ENCODE measurements at places on chromosomes 7 and 10.

DNA sequence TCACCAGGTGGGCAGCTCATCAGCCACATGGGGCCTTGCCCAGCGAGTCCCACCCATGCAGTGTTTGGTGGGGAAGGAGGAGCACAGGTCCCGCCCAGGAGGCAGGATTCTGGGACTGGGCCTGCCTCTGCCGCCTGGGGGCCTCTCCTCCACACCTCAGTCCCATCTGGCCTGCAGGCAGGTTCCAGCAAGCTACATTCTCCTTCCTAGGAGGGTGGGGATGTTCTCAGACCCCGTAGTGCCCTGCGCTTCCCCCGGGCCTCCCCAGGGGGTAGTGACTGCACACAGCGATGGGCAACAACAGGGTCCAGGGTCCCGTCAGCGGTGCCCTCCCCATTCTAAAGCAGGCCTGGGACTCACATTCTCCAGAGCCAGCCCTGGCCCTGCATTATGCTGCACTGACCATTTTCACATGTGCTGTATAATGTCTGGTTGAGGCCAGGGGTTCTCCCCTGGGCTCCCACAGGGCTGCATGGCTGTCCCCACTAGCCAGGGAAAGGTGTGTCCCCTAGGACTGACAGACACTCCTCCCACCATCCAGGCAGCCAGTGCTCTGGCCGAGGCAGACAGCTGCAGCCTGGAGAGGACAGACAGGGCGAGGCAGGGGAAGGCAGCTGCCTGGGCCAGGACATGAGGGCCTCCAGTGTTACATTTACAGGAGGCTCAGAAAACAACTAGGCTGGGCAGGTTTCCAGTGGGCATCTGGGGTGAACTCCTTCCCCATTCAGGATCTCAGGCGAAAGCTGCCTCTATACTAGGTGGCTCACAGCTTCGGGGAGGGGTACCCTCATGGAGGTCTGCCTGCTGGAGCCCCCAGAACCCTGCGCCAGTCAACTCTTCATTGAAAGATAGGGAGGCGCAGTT lies 9.3 kb downstream of the RASGEF1A start:
- DNase-seq: no peak

GRCh38 chr7:47489624-47490023 lies 92.3 kb downstream of the TNS3 start:
- no peak for DNase-seq

DNA sequence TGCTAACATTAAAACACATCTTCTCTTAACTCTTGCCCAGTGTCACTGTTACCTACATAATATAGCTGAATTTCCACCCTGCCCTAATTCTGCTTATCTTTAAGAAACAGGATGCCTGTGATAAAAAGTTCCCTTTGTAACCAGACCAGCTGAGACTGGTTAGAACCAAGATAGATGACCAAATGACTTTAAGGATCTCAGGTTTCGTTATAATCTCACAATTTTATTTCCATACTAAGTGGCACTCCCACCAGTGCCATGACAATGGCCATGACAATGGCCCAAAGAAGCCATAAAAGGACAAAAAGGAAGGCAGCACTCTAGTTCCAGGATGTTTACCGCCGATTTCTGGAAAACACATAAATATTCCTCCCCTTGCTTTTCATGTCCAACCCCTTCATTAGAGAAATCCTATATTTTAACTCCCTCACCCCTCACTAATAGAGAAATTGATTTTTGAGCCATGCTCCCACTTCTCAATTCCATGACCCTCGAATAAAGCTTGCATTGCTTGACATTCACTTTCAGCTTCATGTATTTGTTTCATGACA lies 126.1 kb downstream of the ELAPOR2 start:
- DNase-seq: no peak

DNA sequence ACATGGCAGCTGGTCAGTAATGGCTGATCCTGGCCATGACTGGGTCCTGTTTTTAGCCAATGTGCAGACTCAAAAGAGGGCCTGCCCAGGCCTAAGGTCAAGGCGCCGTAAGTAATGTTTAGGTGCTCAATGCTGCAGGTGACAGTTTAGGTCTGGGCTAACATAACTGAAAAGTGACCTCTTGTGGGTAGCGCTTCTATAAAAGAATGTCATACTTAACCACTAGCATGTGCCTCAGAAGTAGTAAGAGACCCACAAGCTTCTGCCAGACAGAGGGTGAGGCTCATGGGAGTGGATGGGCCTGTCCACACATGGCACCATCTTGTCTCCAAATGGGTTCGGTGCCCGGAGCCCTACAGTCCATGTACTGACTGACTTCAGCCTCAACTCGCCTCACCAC lies 90.5 kb upstream of the GSDME start:
- no peak for DNase-seq

- no peak for DNase-seq
Measured at GRCh38 chr7:48102530-48102929, 13.5 kb downstream of the UPP1 start.

- DNase-seq: no peak
Measured at GRCh38 chr10:126437635-126438406, 49.5 kb upstream of the ADAM12 start.

DNA sequence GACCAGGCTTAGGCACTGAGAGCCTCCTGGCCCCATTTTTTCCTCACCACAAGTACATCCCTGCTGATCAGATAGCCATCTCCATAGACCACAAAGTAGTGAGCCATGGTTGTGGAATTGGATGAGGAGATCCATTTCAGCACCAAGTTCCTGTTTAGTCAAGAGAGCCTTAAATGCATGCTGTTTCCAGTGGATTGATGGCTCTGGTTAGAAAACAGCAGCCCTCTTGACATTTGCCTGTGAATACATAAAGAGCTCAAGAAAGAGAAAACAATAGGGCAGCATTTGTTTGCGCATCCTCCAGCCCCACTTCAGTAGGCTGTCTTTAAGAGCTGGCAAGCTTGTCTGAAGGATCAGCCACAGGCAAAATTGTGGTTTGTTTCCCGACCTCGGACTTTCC lies 251.2 kb downstream of the POU6F2 start:
- DNase-seq: no peak

GRCh38 chr10:62926407-62926806 lies 110.2 kb upstream of the EGR2 start:
- DNase-seq: no peak

GRCh38 chr10:7786430-7786829 lies 1.4 kb downstream of the KIN start:
- no peak for DNase-seq

GRCh38 chr10:103668351-103669242 lies 175.1 kb downstream of the NEURL1 start:
- DNase-seq: no peak

DNA sequence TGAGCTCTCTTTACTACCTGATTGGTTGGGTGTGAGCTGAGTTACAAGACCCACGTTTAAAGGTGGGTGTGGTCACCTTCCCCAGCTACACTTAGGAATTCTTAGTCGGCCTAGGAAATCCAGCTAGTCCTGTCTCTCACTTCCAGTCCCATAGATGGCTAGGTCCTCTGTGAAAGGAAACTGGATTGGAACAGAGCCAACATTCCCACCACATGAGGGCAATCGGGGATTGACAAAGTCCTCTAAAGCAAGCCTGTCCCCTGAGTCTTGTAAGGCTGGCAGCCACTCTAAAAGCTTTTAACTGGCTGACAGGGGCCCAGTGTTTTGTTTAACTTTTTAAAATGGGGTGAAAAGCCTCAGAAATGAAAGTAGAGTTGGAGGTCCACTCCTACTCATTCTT lies 15.1 kb upstream of the CROT start:
- DNase-seq: no peak

DNA sequence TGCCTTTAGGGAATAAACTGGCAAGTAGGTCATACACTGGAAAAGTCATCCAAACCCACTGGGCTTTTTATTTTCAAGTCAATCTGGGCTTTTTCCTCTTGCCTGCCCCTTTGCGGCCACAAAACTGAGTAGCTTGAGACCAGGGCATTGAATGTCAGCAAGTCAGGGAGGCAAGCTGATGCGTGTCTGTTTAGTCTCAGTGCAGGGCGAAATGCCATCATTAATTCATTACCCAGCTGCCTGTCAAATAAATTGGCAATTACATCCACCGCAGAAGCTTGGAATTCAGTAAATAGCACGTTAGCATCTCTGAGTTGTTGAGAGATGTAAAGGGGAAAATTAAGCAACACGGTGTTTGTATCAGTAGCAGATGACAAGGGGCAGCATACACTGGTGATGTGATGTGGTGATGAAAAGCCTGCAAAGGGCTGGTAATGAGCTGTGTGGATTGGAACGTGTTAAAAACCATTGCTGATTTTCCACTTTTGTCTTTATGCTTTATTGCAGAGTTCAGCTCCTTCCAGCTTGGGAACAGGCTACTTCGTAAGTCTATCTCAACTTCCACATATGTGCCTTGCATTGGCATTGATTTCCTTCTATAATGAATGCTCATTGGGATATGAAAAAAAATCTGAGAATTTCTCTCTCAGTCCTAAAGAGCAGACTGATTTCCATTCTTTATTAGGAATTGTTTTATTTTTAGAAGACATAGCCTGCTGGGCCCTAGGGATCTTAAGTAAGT lies 535.9 kb downstream of the AUTS2 start:
- no peak for DNase-seq

GRCh38 chr7:149866779-149867447 lies 6.9 kb upstream of the ATP6V0E2 start:
- DNase-seq: no peak

DNA sequence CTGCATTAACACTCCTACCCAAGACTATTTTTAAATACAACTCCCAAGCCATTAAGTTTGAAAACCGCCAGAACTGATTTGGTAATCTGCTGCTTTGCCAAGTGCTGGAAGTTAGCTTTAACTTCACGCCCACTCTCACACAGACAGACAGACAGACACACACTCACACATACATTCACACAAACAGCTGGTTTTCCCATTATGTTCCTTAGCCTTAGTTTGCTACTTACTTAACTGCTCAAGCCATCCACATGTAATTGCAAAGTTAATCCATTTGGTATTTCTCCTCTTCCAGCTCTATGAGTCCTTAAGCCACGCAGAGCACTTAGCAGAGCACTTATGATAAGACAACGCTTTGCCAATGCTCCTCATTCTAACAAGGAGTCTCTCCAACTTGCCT lies 8.3 kb downstream of the COBL start:
- no peak for DNase-seq

Measured in effector memory CD4-positive, alpha-beta T cell (primary cell).